Suppressor macrophage treated with lipopolysaccharide for 4 hours (primary cell): ENCODE measurements at places on chromosomes 16 and 17.

- DNase-seq, result no peak
Measured at GRCh38 chr17:6276711-6277110, 158.2 kb downstream of the AIPL1 start.

DNA sequence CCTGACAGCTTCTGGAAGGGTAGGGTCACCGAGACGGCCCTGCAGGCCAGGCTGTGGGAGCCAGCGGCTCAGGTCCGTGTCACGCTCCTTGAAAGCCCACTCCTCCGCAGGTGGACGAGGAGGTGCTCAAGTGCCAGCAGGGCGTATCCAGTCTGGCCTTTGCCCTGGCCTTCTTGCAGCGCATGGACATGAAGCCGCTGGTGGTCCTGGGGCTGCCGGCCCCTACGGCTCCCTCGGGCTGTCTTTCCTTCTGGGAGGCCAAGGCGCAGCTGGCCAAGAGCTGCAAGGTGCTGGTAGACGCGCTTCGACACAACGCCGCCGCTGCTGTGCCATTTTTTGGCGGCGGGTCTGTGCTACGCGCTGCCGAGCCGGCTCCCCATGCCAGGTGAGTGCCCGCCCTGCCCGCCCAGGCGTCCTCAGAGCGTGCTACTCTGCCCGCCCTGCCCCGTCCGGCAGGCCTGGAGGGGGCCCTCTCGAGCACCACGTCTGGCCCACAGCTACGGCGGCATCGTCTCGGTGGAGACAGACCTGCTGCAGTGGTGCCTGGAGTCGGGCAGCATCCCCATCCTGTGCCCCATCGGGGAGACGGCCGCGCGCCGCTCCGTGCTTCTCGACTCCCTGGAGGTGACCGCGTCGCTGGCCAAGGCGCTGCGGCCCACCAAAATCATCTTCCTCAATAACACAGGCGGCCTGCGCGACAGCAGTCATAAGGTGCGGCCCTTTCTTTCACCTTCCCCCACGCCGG, 1.3 kb downstream of the NAGS start:
- peak; percentile 4 for DNase-seq

- DNase-seq, result peak; percentile 42
Measured at GRCh38 chr17:77141846-77142449, 1.2 kb downstream of the SEC14L1 start.

DNA sequence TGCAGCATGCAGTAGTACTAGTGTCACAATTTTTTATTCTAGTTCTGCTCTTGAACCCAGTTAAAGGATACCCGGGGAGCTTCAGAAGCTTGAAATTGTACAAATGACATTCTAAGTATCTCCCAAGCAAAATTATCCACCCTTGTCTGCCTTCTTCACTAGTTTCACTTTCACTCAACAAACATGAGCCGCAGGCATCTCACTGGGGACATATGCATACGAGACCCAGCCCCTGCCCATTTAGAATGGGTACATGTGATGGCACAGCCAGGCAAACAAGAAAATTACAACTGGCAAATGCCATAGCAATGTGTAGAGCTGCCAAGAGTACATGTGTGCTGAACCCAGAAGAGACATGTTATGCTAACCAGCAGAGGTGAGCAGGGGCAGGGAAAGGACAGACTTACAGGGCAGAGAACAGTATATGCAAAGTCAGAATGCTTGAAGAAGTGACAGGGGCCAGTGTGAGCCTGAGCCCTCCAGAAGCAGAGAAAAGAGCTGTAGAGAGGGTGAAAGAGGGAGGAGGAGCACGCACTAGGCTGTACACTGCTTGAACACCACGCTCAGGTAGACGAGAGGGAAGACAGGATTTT, 8.3 kb downstream of the GINS2 start:
- no peak for DNase-seq

GRCh38 chr17:26775219-26775822, 518.6 kb upstream of the WSB1 start:
- no peak for DNase-seq

DNA sequence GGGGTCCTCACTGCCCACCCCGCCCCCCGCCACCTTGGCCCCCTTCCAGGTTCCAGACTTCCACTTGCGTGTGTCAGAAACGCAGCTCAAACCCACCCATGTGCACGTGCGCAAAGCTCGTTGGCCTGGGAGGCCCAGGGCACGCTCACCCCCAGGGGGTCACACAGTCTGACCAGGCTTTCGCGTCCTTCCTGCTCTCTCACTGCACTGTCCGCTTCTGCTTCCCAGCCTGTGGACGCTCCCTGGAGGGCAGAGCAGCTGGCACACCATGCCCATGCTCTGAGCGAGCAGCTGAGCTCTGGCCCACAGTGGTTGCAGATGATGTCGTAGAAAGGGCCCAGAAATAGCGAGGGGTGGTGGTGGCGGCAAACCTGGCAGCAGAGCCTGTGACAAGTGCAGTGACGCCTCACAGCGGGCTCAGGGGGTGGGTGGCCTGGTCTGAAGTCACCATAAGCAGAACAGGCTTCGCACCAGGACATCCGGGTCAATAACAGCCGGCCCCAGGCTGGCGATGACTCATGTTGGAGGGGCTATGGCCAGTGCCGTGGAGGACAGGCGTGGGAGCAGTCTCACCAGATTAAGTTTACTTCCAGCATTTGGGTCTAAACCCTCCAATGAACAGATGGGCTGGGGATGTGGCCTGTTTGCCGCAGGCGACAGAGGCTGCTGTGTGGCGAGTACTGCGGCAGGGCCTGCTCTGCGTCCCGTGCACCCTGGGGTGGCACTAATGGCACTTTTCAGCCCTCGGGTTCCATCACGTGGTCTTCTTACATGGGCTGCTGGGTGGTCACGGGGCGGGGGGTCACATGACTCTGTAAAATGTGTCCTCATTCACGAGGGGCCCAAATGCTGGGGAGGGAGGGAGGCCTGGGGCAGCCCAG, 49.0 kb downstream of the NT5M start:
- DNase-seq, result no peak

DNA sequence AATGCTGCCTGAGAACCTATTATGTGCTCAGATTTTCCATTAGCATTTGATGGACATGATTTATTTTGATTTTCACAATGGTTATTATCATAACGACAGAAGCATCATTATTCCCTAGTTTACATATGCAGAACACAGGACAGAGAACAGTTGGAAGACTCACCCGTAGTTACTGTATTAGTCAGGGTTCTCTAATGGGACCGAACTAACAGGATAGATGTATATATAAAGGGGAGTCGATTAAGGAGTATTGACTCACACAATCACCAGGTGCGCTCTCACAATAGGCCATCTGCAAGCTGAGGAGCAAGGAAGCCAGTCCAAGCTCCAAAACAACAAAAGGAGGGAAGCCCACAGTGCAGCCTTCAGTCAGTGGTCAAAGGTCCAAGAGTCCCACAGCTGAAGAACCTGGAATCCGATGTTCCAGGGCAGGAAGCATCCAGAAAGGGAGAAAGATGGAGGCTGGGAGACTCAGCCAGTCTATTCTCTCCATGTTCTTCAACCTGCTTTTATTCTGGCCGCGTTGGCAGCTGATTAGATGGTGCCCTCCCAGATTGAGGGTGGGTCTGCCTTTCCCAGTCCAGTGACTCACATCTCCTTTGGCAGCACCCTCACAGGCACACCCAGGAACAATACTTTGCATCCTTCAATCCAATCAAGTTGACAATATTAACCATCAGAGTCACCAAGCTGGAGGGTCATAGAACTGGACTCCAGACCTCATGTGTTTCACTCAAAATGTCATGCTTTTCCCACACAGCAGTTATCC, 92.7 kb upstream of the XYLT1 start:
- DNase-seq, result no peak

GRCh38 chr17:3860939-3861700, 15.1 kb upstream of the NCBP3 start:
- DNase-seq, result no peak
